Eye (tissue), 1 donor: ENCODE measurements at places on chromosomes 4 and X.
A peak's percentile ranks its signal among the peaks of the same experiment; 100 is the strongest.

GRCh38 chr4:41366911-41367517 lies 110.3 kb downstream of the UCHL1 start:
- peak; percentile 16 for DNase-seq

DNA sequence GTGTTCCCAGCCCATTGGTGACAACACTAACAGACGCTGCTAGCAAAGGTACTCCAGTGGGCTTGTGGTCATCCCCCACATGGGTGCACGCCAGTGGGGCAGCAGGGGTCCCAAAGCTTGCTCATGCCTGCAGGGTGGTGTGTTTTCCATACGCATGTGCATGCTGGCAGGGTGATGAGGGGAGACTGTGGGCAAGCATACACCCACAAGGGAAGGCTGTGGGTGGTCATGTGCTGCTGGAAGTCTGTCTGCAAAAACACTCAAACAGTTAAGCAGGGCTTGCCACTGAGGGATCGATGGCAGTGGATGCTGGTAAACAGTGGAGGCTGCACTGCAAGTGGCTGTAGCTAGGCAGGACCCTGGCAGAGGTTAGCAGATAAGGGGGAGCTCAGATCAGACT lies 79.9 kb downstream of the FAAH2 start:
- DNase-seq = no peak

DNA sequence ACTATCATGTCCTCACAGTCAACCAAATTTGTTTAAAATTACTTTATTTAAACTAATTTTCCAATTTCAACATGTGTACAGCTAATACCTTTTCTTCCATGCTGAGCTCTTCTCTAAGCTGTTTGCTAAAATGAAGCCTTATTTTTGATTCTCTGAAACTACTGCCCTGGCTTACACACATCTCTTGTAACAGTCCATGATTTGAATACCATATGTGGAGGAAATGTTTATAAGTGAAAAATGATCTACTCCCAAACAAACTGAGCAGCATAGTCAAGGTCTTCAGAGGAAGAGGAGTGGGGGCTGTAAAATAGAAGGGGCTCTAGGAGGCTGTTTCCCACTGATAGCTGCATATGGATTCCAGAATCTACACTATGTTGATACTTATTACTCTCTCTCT lies 188.7 kb downstream of the ANKRD50 start:
- DNase-seq = no peak

DNA sequence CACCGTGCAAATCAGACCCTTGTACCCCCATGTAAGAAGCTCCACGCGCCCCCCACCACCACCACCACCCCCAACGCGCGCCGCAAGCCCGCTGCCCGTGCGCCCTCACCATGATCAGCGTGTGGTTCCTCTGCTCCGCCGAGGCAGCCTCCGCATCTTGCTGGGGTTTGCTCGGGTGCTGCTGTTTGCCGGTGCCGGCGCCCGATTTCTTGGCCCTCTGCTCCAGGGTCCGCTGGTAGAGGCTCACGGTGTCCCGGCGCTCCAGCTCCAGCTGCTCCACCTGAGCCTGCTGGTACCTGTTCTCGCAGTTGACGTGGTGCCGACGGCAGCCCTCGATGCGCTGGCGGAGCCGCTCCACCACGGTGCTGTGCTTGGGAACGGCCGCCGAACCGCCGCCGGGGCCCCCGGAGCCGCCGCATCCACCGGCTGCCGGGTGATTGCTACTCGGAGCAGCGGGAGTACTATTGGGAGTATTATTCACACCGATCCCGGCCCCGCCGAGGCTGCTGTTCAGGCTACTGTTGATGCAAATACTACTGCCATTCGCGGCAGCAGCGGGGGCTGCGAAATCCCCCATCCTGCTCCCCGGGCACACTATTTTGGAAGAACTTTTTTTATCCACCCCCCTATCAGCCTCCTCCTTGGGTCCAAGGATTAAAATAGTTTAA lies 1.1 kb downstream of the MAML3 start:
- DNase-seq = peak; percentile 84

DNA sequence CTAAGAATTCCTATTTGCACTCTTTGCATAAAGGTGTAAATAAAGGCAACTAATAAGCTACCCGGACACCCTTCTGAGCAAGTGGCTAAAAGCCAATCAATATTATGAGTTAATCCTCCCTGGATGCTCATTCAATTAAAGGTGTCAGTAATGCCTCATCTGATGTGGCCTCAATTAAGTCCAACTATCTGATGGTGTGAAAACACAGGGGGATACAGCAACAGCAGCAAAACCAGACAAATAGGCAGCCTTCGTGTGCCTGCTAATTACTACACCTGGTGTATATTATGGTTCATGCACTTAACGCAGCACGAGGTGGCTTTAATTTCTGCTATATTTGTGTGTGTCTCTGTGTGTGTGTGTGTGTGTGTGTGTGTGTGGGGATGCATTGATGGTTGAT lies 244.4 kb downstream of the DCLK2 start:
- no peak for DNase-seq

- DNase-seq = no peak
Measured at GRCh38 chr4:17709763-17710068, 71.7 kb downstream of the FAM184B start.

DNA sequence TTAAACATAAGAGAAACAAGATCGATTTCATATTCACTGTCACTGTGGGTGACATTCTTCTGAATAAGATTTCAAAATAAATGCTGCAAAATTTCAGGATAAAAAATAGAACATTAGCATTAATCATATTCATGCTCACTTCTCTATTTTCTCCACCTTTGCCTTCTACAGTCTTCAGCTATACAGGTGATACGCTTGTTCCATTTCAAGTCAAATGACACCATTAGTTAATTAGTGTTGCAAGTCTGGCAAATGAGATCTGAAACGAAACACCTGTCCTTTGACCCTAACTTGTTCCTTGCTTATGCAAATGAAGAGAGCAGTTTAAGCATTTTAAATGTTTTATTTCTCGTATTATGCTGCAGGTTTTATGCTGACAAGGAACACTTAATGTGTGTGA lies 667.5 kb upstream of the MAGEB2 start:
- DNase-seq = no peak

DNA sequence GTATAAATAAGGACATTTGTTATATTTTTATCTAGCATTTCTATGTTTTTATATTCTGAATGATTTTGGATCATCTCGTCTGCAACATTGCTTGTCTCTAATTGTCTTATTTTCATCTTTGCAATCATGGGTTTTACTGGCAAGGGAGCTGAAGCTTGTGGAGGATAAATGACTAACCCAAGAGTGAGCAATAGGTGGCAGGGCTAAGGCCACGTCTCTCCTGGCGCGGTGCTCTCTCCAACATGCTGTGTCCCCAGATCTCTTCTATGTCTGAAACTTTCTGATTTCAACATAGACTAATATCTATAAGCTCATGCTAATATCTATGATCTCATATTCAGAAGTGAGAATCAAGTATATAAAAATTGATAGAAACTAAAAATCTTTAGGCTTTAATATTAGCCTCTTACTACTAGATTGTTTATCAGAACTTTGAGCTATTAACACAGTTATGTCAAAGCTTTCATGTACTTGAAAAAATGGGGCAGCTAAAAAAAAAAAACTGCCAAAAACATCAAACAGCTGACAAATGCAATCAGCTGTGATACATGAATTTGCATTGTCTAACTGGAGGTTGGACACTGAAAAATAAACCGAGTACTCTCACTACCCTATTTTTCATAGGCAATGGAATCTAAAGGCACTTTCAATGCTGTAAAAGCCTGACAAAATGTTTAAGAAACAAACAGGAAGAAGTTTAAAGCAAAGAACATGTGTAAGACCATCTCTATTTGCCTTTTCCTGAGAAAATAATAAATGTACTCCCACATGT lies 169.2 kb downstream of the TMA16 start:
- DNase-seq = peak; percentile 45

DNA sequence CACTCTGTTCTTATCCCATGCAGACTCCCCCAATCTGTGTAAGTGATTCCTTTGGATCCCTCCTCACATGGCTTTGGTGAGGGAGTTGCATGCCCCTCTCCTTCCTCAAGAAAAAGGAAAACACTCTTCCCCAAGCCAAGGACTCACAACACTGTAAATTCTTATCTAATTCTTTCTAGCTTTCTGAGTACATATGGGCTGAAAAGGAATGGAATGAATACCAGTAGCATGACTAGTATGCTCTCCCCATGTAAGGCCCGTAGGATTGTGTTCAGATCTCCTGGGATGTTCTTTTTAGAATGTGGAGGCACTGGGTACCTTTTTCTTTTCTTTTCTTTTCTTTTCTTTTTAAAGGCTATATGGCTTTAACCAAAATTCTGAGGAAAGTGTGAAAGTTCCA lies 17.0 kb upstream of the MAGED1 start:
- DNase-seq = no peak

- no peak for DNase-seq
Measured at GRCh38 chr4:143404555-143404954, 67.9 kb downstream of the GAB1 start.

- peak; percentile 43 for DNase-seq
Measured at GRCh38 chr4:107721436-107722100, 1.5 kb upstream of the PAPSS1 start.

GRCh38 chrX:102808336-102808735 lies 87.8 kb downstream of the GPRASP3 start:
- DNase-seq = no peak

GRCh38 chrX:154775419-154776349 lies 13.0 kb downstream of the DKC1 start:
- no peak for DNase-seq

- no peak for DNase-seq
Measured at GRCh38 chrX:153832728-153833127, 2.4 kb upstream of the PDZD4 start.

GRCh38 chrX:78517124-78517523 lies 142.0 kb downstream of the RTL3 start:
- no peak for DNase-seq

- DNase-seq = no peak
Measured at GRCh38 chr4:31947101-31947500, 1226.9 kb downstream of the PCDH7 start.

- DNase-seq = no peak
Measured at GRCh38 chr4:43374216-43374751, 481.8 kb downstream of the GRXCR1 start.

DNA sequence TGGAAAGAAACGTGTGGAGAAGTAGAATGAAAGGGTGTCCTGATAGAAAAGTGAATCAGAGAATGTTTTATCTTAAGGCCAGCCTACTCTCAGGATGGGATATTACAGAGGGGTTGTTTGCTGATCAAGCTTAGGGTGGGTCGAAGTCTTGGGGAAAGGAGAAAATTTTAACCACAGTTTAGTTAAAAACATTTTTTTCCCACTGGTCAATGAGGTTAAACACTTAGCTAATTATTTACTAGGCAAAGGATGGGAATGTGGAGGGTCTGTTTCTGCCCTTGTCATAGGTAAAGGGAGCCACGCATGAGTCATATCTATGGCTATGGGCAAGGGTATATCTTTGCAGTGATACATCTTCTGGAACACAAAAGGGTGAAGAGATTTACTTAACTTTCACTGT lies 16.1 kb upstream of the SULT1E1 start:
- DNase-seq = no peak

DNA sequence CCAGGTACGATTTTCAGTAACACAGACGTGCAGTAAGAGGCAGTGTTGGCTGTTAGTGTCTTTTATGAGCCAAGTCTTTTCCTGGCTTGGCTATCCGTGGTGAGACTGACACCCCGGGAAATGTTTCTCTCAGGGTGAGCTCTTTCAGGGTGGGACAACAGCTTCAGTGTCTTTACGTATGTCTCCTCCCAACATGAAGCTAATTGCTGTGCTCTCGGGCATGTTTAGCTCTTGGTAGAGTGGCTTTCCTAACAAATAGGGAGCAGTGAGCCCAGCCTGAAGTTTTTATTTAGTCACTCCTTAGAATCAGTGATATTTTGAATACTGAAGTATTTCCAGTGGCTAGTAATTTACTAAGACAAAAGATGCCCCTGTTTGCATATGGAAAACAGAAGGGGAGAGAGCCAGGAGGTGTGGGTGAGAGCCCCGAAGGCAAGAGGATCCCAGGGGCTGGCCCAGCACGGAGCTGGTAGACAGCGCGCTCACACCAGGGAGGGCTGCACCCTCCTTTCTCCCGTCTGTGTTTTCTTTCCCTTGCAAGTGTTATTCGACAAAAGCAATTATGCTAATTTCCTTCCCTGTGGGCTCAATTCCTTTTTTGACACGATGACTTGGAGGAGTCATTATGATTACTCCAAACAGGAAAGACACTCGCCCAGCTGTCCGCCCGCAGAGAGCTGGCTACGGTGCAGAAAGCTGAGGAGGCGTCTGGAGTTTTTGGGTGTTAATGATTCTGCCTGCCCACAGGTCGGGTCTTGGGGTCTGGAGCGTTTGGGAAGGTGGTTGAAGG lies 47.7 kb downstream of the PDGFRA start:
- no peak for DNase-seq

DNA sequence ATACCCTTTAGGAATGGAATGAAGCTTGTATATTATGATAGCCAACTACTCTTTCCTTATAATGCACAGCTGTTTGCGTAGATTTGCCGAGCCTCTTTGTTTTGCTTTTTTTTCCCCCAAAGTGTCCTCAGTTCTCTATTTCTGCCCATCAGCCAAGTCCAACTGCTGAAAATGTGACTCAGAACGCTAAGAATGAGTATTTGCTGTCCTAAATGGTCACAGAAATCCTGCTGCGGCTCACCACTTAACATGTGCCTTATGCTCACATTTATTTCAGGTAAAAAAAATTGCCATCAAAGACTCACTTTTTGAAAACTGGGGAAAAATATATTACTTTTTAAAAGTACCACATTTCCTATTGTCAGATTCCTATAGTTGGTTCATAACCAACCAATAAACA lies 36.9 kb downstream of the GABRA4 start:
- no peak for DNase-seq

DNA sequence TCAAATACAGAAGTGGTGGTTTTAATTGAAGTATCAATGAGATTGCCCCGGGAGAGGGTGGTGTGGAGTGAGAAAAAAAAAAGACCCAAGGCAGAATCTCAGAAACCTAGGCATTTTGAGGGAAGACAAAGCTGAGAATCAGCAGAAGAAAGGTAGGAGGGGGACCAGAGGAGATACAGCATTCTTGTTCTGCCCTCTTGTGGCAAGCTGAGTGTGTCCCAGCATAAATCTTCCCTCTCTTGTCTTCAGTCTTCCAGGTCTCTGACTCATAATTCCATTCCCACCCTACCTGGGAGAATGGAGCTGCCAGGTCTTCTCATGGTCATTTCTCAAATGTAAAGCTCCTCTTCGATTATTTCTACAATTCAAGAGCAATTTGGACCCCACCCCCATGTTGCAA lies 32.7 kb upstream of the MAGED1 start:
- DNase-seq = peak; percentile 70

DNA sequence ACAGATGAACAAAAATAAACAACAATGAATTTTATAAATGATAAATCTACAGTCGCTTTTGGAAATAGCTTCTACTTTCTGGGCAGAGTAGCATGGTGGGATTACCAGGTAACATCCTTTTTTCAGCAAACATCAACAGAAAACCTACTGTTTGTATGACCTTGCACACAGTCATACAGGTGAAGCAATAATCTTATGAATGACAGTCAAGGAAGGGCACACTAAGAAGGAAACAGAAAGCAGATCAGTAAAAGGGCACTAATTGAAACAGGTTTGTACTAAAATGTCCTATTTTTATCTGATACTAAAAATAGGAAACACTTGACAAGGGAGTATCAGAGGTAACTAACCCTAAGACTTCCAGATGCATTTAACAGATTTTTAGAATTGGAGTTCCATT lies 108.9 kb downstream of the DLG3 start:
- no peak for DNase-seq

- peak; percentile 21 for DNase-seq
Measured at GRCh38 chr4:23789762-23790161, 100.1 kb downstream of the PPARGC1A start.
